ENCODE measurements at places on chromosomes 2 and 18.

- no peak for DNase-seq
Measured at GRCh38 chr18:58005011-58005410, 39.0 kb upstream of the NEDD4L start.

- no peak for DNase-seq
Measured at GRCh38 chr2:39778233-39778632, 825 bp downstream of the THUMPD2 start.

DNA sequence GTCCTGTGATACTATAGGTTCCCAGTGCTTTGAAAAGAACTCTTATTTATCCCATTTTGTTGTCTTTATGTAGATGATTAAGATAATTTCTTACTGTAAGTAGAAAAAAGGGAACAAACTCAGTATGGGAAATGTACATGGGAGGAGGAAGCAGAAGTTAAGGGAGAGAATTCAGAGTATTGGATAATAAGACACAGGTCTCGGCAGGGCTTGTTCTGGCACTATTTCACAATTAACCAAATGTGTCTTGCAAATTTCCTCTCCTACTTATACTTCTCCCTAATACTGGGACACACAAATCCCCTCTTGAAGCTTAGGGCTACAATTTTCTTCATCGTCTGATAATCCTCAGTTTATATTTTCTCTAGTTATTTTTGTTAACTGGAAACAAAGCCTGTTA lies 744.0 kb downstream of the ADCYAP1 start:
- DNase-seq = no peak

GRCh38 chr2:172972005-172972619 lies 103.5 kb upstream of the MAP3K20 start:
- DNase-seq = no peak

DNA sequence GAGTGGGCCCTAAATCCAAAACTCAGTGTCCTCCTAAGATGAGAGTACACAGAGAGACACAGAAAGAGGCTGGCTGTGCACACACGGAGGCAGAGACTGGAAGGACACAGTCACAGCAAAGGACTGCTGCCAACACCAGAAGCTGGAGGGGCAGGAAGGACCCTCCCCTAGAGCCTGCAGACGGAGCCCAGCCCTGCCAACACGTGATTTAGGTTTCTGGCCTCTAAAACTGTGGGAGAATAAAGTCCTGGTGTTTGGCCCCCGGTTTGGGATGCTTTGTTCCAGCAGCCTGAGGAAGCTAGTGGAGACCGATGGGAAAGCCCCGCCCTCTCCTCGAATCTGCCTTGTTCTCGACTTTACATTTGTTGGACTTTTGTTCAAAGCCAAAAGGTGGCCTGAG lies 10.6 kb downstream of the CNDP1 start:
- no peak for DNase-seq

- no peak for DNase-seq
Measured at GRCh38 chr2:129374452-129374851, 605.0 kb upstream of the RAB6C start.

DNA sequence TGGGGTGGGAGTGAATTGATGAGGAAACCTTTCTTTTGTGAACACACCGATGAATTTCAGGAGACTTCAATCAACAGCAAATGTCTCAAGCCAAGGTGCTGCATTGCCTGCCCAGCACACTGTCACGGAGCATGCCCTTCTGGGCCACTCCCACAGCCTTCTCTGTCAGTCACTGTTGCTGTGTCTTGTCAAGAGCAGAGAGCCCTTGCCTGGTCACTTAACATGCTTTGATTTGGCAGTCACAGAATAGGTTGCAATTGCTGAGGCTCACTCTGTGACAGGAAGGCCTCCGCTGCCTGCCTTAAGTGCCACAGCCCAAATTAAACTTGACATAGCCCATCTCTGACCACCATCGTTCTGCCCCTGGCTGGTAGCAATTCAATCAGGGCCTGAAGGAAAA lies 225.4 kb downstream of the PID1 start:
- DNase-seq = no peak

DNA sequence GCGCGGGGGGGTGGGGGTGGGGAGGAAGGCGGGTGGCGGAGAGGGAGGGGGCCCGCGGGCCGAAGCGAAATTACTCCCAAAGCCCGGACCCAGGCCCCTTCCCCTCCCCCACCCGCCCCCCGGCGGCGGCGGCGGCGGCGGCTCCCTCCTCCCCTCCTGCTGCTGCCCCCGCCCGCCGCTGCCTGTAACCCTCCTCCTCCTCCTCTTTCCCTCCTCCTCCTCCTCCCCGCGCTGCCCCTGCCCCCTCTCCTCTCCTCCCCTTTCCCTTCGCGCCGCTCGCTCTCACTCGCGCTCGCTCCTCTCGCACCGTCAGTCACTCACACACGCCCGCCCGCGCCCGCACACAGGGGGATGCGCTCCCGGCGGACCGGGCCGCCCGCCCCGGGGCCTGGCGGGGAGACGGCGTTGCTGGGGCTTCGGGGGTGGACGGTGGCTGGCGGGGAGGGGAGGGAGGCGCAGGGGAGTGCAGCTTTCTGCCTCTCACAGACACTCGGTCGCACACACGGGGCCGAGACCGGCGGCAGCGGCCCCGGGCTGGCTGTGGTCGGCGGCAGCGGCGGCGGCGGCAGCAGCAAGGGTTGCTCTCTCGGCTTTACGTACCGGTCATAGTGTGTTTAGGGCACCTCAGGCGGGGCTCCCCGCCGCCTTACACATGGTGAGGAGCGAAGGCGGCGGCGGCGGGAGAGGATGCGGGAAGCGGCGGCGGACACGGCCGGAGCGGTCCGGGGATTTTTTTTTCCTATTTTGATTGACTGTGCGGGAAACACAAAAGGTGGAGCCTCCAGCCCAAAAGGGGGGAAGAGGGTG lies 405 bp downstream of the SP3 start:
- peak; percentile 41 for DNase-seq

DNA sequence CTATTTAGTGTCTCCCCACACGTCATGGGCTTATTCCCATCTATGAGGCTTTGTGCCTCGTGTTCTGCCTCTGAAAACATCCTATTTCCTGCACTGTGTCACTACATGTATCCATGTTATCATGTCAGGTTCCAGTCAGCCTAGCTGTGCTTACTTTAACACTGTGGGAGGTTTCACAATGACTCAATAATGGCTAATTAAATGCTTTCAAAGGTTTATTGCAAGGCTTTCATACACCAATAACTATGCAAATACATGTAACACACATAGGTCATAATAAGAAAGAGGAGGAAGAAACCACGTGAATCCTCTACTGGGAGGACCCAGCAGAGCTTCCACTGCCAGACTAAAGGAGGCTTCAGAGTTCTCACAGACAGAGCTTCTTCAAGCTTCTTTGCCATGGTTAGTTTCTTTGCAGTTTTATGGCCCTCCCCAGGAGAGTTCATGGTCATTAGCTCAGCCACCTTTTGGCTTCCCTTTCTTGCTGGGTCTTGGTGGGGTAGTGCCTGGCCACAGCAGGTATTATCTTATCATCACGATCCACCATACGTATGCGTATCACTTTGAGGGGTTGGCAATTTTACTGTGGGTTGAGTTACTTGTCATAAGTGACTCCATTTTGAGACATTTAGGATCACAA lies 5.1 kb upstream of the COLEC12 start:
- no peak for DNase-seq

DNA sequence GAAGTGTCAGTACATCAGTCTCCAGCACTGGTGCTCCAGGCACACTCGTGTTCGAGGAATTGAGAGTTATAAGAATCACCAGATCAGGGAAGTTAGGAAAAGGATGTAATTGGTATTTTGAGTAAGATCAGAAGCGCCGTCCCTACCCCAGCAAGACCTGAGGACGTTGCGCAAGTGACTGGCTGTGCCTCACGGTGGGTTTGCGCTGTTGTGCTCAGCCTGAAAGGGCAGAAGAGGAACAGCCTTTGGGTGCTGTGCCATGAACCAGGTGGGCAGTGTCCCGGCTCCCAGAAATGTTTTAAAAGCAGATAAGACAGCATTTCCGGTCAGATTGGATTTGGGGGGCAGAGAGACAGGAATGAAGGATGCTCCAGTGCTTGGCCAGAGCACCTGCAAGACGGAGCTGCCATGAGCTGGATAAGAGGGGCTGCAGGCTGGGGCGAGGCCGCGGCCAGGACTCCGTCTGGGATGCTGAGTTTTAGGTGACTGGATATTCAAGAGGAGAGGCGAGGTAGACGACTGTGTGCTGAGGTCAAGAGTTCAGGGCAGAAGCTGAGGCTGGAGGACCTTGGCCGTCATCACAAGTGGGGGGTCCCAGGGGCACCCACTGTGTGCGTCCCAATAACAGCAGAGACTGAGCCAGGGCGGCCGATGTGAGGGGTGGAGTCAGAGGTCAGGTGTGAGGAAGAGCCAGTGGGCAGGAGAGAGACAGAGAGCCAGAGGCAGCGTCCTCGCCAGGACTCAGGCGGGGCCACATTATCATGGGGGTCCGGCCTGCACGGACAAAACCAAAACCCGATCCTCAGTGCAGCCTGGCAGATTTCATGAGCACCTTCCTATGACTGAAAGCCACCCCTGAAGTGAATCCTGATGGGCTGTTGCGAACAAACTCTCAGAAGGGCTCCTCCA lies 77.7 kb upstream of the ALKAL2 start:
- DNase-seq = no peak

- DNase-seq = no peak
Measured at GRCh38 chr2:221434142-221434541, 138.0 kb downstream of the EPHA4 start.

- DNase-seq = peak; percentile 61
Measured at GRCh38 chr2:217785544-217786045, 217.2 kb downstream of the TNS1 start.

- no peak for DNase-seq
Measured at GRCh38 chr2:166673986-166674385, 179.9 kb upstream of the SCN7A start.

GRCh38 chr2:203586206-203586605 lies 51.1 kb upstream of the RAPH1 start:
- DNase-seq = no peak

GRCh38 chr2:65880436-65880835 lies 448.0 kb upstream of the SPRED2 start:
- no peak for DNase-seq

GRCh38 chr2:239355724-239356123 lies 45.1 kb downstream of the HDAC4 start:
- no peak for DNase-seq

DNA sequence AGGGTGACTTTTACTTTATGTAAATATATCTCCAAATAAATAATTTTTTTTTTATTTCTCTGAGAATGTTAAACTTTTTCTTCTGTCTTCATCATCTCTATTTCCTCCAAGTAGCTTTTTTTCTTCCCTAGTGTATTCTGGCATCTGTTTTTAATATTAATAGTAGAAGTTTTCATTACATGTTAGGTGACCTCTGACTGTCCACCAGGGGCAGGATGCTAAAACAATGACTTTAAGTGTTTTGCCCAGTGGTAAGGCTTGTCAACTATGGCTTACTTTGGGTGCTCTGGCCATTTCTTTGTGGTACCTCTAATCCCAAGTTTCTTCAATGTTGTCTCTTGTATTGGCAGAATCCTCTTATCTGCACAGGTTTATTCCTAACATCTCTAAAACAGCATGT lies 127.1 kb downstream of the SRBD1 start:
- no peak for DNase-seq

DNA sequence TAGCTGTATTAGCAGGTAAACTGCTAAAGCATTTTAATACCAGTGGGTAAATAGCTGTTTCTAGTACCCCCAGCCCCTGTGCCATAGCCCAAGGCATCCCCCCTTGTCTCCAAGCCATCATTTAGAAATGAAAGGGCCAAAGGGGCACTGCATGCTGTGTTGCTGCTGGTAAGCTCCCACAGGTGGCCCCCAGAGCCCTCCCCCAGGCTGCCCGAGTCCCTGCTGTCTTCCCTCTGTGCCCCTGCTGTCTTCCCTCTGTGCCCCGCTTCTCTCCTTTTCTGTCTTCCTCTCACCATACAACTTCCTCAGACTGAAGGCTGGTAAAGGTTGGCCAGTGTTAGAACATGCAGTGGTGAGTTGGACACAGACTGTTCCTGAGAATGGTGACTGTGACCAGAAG lies 42.1 kb downstream of the ZAP70 start:
- DNase-seq = no peak

- no peak for DNase-seq
Measured at GRCh38 chr2:176599796-176600485, 330.7 kb downstream of the MTX2 start.

DNA sequence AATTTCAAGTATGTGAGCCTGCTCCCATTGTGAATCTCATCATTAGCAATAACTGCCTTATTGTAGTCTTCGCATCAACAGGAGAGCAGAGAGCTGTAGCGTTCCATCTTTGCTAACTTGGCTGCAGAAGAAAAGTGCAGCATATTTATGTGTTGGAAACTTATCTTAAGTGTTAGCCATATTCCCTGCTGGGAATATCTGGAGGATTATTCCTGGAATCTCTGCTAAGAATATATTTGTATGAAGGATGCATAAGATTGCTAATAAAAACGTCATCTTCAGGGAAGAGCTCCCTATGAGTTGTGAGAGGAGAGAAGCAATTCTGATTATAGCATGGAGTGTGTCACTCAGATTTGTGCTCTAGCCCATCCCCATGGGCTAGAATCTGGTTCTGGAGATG lies 115.1 kb upstream of the REG3G start:
- DNase-seq = no peak

GRCh38 chr18:44788334-44788733 lies 107.6 kb downstream of the SETBP1 start:
- DNase-seq = no peak

DNA sequence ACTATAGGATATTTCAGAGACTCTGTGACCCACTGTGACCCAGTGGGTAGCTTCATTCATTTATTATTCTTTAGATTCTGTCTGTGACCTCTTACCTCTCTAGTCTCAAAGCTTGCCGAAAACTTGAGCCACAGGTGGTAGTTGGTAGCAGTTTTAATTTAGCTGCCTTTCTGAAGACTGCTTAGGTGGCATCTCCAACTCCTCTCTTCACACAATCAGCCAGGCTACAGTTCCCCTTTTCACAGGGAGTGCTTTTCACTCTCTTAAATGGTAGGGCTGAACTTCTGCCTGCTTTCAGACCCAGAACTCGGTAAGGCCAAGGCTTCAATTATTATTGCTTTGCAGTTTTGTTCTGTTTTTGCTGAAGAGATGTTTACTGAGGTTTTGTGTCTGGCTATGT lies 349.6 kb downstream of the ARL6IP6 start:
- no peak for DNase-seq

DNA sequence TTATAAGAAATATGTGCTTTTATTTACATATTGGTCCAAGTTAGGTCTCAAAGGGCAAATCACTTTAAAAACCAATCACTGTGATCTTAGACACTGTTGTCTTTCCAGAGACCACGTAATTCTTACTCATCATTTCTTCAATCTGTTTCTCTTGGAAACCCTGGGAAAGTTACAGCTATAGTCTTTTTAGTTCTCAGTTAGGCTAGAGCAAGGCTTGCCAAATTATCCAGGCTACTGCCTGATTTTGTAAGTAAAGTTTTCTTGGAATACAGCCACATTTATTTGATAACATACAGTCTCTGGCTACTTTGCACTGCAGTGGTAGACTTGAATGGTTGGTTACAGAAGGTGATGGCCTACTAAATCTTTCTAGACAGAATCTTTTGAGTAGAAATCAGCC lies 106.0 kb downstream of the KIAA1328 start:
- no peak for DNase-seq

- no peak for DNase-seq
Measured at GRCh38 chr18:41955688-41956087, 654 bp downstream of the PIK3C3 start.
